Activated CD8-positive, alpha-beta T cell treated with anti-CD3 and anti-CD28 coated beads for 36 hours (primary cell): ENCODE measurements at places on chromosomes 4 and X. TPM values are rescaled to one million over a fixed set of nuclear protein-coding genes. Genes with fewer than 3 reads are reported as not detected.

ADGRG4 gene
- not detected for total RNA-seq

LRIT3 gene
- total RNA-seq = 0.16 TPM

GRCh38 chrX:107226757-107227156, 20.3 kb downstream of the DNAAF6 start:
- no peak for DNase-seq

DNA sequence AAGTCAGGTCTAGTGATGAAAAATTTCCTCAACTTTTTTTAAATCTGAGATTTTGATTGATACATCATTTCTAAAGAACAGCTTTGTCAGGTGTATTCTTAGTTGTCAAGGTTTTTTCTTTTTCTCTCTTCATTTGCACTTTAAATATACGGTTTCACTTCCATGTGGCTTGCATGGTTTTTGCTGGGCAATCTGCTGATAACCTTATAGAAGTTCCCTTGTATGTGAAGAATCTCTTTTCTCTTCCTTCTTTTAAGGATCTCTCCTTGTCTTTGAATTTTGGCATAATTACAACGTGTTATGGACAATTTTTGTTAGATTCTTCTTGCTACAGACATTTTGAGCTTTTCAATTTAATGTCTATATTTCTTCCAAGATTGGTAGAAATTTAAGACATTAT, 76.4 kb downstream of the ZNF721 start:
- no peak for DNase-seq

DNA sequence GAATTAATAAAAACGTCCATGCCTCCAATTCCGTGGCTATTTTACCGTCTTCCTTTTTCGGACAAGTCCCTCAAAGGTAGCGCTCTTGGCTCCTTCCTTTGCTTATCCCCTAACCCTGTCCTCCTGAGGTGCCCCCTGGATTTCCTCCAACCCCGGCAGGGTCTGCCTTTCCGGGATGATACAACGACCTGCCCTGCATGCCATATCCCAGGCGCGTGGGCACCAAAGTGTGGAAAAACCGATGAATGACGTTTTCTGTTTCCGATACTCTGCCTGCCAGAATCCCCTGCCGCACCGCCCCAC, 706 bp upstream of the CSTF2 start:
- no peak for DNase-seq

- DNase-seq = no peak
Observed at GRCh38 chr4:85870298-85871083, 395.5 kb downstream of the ARHGAP24 start.

DNA sequence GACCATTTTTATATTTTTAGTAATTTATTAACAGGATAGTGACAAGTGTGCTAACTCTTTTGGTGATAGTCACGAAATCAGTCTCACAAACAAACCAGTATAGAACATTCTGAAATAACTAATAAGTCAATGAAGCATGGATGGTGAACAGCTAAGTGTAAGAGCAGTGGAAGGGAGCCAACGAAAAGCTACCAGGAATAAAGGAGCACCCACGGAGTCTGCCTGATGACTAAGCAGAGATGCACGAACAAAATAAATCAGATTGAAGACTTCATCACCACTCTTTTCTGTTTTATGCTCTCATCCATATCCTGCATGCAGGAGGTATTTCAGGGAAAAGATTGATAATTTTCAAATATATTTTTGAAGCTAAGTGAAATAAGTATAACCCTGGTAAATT, 891.1 kb upstream of the HS3ST1 start:
- DNase-seq = no peak

- DNase-seq = no peak
Observed at GRCh38 chr4:78220283-78220682, 163.2 kb downstream of the FRAS1 start.
